ENCODE measurements at places on chromosomes 3 and 15.

GRCh38 chr15:80052597-80053304 is 6.7 kb upstream of the ZFAND6 start:
- no peak for DNase-seq

DNA sequence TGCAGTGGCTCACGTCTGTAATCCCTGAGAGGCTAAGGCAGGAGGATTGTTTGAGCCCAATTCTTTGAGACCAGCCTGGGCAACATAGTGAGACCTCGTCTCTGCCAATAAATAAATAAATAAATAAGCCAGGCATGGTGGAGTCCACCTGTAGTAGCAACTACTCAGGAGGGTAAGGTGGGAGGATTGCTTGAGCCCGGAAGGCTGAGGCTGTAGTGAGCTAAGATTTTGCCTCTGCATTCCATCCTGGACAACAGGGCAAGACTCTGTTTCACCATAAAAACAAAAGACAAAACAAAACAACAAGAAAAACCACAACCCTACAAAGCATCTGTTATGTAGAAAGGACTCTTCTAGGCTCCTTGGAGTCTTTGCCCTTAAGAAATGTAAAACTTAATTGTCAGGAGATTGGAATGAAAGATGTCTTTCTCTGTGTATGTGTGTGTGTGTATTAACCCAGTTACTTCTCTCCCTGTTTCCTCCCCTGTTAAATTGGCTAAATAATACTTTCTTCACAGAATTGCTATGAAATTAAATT is 9.5 kb downstream of the NECTIN3 start:
- peak; percentile 56 for DNase-seq

GRCh38 chr3:185931777-185932612 is 5.8 kb downstream of the TRA2B start:
- DNase-seq: no peak

GRCh38 chr15:101018016-101018415 is 98.9 kb downstream of the LRRK1 start:
- no peak for DNase-seq

DNA sequence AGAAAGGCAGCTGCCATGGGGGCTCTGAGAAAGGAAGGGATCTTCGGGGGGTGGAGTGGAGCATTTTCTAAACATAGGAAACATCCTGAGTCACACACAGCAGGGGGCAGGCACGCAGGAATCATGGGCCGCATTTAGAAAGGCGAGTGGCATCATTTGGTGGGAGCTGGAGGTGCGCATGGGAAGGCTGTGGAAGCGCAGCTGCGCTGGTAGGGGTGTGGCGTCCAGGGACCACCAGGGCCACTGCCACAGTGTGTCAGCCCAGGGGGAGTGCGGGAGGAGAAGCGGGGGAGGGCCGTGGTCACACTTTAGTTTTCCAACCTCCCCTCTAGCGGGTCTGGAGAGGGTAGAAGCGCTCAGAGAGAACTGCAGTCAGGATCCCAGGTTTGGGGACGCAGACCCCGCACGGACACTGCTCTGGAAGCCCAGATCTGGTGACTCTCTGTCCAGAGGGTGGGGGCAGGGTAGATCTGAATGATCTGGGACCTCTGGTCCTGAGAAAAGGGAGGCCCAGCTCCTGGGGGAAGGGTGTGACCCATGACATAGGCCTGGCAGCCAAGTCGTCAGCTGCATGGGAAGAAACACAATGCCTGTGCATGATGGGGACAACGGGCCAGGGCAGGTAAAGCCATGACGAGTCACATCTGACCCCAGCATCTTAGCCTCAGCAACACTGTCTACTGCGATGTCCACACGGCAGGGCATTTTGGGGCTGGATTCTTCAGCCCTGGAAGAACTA is 88.0 kb upstream of the IQSEC1 start:
- DNase-seq: no peak

DNA sequence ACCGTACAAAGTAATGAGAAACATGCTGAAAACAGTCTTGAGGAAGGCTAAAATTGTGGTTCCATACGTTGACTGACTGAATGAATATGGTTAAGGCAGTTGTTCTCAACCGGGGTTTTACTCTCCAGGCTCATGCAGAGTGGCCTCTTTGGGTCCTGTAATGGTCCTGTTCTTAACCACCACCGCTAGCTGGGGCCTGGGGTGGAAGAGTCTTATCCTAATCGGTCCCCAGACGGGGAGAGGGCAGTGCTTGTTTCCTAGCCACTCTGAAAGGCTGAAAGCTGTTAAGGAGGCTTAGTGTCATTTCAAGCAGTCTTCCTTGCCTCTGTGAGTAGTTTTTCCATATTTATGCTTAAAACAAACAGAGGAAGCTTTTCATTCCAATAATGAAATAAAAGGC is 32.0 kb downstream of the SELENOT start:
- no peak for DNase-seq

Data from M059J (cell line).